Ascending aorta (tissue), 2 donors: ENCODE measurements at places on chromosomes 3 and 15. TPM values are rescaled to one million over a fixed set of nuclear protein-coding genes. Genes with fewer than 3 reads are reported as not detected.

The SEMA6D gene
- 4.0 TPM for total RNA-seq

The CCDC80 gene
- total RNA-seq, result 160 TPM

The POPDC2 gene
- 4.7 TPM for total RNA-seq

- H3K4me1 ChIP-seq, result peaks cover 7% of the 10 kb centered on the region
- H3K27me3 ChIP-seq, result no peaks in the 10 kb centered on the region
- no peak for DNase-seq
- no peaks in the 10 kb centered on the region for H3K36me3 ChIP-seq
These were observed 963 bp downstream of the SHQ1 start for GRCh38 chr3:72847282-72847681.

- no peak for DNase-seq
- peaks cover 26% of the 10 kb centered on the region for H3K4me1 ChIP-seq
- peak overlapping the region; percentile 48 for H3K4me3 ChIP-seq
- H3K27me3 ChIP-seq, result no peaks in the 10 kb centered on the region
- peaks cover 35% of the 10 kb centered on the region for H3K36me3 ChIP-seq
These were observed 3.2 kb downstream of the AEN start for GRCh38 chr15:88624156-88624970.

DNA sequence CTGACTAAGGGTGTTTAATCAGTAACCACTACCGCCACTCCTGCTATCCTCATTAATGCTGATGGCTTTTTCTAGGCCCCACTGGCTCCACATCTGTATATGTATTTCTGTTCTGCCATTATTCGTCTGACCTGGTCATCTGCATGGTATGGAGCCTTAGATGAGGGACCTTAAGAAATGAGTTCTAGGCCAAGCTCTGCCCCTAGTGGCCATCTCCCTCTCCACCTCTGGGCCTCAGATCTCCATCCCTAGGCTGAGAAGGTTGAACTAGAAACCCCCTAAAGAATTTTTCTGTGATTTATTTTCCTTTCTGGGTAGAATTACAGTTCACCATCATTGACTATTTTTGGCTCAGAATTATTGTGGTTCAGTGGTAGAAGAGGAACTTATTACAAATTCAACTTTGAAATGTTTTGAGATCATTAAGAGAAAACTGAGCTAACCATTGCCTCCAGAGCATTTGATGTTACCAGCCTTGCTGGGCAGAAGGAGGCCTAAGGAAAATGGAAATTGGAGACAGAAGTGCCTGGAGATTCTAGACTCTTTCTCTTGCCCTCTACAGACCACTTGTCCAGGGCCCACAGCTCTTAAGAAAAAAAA is 325.2 kb upstream of the NR2E3 start:
- no peaks in the 10 kb centered on the region for H3K36me3 ChIP-seq
- no peak overlapping the region for H3K4me3 ChIP-seq
- no peaks in the 10 kb centered on the region for H3K4me1 ChIP-seq
- H3K27me3 ChIP-seq, result no peaks in the 10 kb centered on the region

The CCRL2 gene
- total RNA-seq, result not detected

DNA sequence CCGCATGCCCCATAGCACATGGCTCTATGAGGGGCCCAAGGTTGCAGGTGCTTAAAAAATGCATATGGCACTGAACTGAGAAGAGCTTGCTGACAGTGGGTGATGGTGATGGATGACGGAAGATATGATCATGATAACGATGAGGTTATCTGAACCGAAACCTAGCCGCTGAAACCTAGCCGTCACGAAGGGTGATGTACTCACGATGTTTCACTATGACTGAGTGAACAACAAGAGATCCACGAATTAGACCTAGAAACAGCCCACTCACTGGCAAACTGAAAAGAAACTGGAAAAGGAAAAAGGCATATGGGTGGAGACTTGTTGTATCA is 57.6 kb upstream of the BCL6 start:
- H3K27ac ChIP-seq, result no peak overlapping the region
- no peak overlapping the region for H3K4me3 ChIP-seq
- no peaks in the 10 kb centered on the region for H3K27me3 ChIP-seq
- DNase-seq, result no peak
- no peaks in the 10 kb centered on the region for H3K36me3 ChIP-seq

The RGMA gene
- total RNA-seq, result 76.7 TPM

DNA sequence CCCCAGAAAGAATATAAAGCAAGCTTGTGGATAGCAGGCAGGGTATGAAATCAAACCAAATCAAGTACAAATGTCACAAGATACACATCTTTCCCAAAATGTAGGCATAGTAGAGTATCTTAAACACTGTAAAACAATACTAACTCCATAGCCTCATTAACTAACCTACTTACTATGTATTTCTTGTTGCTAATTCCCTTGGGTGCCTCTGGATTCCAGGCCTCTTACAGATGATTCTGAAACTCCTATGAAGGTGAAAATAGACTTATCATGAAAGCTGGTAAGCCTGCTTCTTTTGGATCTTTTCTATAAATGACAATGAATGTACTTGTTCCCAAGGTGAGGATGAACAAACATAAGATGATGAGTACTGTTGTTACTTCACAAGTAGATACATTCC is 93.8 kb downstream of the FRMD5 start:
- H3K27ac ChIP-seq, result no peak overlapping the region
- H3K36me3 ChIP-seq, result no peaks in the 10 kb centered on the region
- no peak overlapping the region for H3K4me3 ChIP-seq
- no peaks in the 10 kb centered on the region for H3K4me1 ChIP-seq

The SERPINI2 gene
- total RNA-seq, result not detected

DNA sequence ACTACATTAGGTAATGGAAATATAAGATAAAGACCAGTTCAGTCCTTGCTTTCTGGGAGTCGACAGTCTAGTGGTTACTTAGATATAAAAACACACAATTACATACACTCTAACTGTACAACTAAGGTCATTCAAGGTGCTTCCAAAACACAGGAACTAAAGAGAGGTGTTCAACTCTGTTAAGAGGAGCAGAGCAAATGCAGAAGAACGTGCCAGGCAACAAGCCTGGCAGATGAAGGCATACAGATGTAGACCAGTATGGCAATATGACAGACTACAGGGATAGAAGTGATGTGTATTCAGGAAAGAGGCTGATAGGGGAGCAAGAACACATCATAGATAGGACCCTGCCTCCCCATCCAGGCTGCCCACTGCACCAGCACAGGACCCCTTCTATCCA is 78.3 kb downstream of the CBLB start:
- H3K27ac ChIP-seq, result no peak overlapping the region
- no peaks in the 10 kb centered on the region for H3K36me3 ChIP-seq
- no peaks in the 10 kb centered on the region for H3K27me3 ChIP-seq
- H3K4me3 ChIP-seq, result no peak overlapping the region
- DNase-seq, result no peak

The PLIN1 gene
- total RNA-seq, result 39.3 TPM

DNA sequence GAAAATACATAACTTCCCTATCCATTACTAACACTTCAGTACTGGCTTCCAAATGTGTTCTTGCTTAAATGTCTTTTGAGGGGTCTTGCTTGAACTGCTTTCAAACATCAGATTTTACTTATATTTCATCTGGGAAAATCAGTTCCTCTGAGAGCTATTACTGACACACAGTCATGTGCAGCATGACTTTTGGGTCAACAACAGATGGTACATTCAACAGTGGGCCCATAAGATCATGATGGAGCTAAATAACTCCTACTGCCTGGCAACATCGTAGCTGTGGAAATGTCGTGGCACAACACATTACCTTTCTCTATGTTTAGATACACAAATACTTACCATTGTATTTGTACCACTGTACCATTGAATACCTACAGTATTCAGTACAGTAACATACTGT is 43.8 kb downstream of the WWTR1 start:
- no peaks in the 10 kb centered on the region for H3K36me3 ChIP-seq
- H3K4me1 ChIP-seq, result peaks cover 73% of the 10 kb centered on the region
- no peaks in the 10 kb centered on the region for H3K27me3 ChIP-seq
- H3K27ac ChIP-seq, result peak overlapping the region; percentile 59

The DLEC1 gene
- 0.11 TPM for total RNA-seq

DNA sequence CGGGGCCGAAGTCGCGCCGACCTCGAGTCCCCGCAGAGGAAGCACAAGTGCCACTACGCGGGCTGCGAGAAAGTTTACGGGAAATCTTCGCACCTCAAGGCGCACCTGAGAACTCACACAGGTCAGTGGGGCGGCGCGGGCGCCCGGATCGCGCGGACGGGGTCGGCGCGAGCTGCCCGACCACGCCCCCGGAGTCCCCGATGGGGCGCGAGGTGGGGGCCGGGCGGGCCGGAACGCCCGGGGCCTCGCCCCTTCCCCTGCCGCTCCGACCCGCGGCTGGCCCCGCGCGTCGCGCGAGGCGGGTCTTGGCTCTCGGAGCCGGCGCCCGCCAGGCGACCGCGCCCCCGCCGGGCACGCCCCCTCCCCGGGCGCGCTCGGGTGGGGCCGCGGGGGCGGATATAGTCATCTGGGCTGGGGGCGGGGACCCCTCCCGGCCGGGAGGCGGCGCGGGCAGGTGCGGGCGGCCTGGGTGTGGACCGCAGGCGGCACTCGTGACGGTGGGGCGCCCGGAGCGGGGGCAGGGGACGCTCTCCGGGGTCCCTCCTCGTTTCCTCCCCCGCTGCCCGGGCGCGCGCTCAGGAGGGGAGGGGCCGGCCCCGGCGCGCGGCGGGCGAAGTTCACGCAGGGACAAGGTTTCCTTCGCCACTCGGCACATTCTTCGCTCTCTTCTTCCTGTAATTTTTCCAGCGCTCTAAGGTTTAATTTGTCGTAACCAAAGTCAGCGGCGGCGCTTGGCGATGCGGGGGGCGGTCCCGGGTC is 1.2 kb downstream of the KLF13 start:
- DNase-seq, result no peak
- peak overlapping the region; percentile 74 for H3K4me3 ChIP-seq
- peaks cover 5% of the 10 kb centered on the region for H3K4me1 ChIP-seq
- peak overlapping the region; percentile 99 for H3K27ac ChIP-seq
- no peaks in the 10 kb centered on the region for H3K27me3 ChIP-seq
